Dermis blood vessel endothelial cell (primary cell): ENCODE measurements at places on chromosomes 6 and 20.

- DNase-seq, result no peak
Observed at GRCh38 chr20:48728042-48728825, 99.6 kb downstream of the PREX1 start.

- DNase-seq, result no peak
Observed at GRCh38 chr6:130859161-130859867, 32.1 kb downstream of the SMLR1 start.

DNA sequence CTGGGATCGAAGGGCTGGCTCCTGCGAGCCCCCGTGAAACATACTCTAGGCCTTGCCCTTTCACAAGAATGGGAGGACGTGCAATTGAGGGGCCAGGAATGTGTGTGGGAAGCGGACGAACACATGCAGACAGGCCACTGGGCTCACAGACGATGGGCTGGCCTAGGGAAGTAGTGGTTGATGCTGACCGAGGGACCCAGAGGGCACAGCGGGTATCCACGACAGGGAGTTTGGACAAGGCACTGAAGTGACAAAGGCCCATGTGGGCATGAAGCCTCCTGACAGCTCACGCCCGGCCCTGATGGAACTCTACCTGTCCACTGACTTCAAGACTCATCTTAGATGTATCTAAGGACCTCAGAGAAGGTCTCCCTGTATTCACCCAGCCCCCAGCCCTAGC lies 52.2 kb downstream of the MYH7B start:
- DNase-seq, result no peak

- DNase-seq, result peak; percentile 38
Observed at GRCh38 chr20:43909720-43910119, 4.9 kb upstream of the TOX2 start.

DNA sequence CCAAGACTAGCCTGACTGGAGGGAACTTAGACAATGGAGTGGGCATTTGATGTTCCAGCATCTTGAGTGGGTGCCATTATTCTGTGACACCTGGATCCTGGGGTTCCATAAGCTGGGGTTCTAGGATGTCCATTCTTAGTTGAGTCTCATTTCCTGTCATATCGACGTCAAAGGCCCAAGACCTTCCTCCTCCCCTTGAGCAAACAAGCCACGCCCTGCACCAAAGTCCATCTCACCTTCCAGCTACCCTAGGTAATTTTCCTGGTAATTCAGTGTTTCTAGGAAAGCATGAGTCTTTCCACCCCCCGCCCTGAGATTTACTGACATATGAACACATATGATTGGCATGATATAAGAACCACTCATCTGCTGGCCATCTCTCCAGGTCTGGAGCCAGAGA lies at the start of gene TRIM40:
TSS of gene TRIM40 (plus strand) at position 384 of the 400 bp plus-strand sequence. CDS start 897 bp downstream, outside the sequence.
- DNase-seq, result no peak

- DNase-seq, result no peak
Observed at GRCh38 chr6:133055441-133055966, 185.7 kb upstream of the EYA4 start.

- no peak for DNase-seq
Observed at GRCh38 chr20:24066076-24066700, 77.6 kb upstream of the GGTLC1 start.

GRCh38 chr20:32650401-32650944 lies 23.3 kb downstream of the C20orf203 start:
- no peak for DNase-seq
